ENCODE measurements at places on chromosomes 13 and 19.
A peak's percentile ranks its signal among the peaks of the same experiment; 100 is the strongest.

- H3K27me3 ChIP-seq, result no peaks in the 10 kb centered on the region
- peak overlapping the region; percentile 98 for H3K4me3 ChIP-seq
- peak overlapping the region; percentile 91 for H3K27ac ChIP-seq
- peaks cover 20% of the 10 kb centered on the region for H3K36me3 ChIP-seq
These were observed 375 bp downstream of the ANKRD10 start for GRCh38 chr13:110914331-110915056.

- H3K36me3 ChIP-seq, result no peaks in the 10 kb centered on the region
- no peaks in the 10 kb centered on the region for H3K4me1 ChIP-seq
- no peak for DNase-seq
- H3K27ac ChIP-seq, result no peak overlapping the region
- H3K27me3 ChIP-seq, result no peaks in the 10 kb centered on the region
- H3K4me3 ChIP-seq, result no peak overlapping the region
These were observed 7.0 kb downstream of the PRODH2 start for GRCh38 chr19:35805526-35806102.

DNA sequence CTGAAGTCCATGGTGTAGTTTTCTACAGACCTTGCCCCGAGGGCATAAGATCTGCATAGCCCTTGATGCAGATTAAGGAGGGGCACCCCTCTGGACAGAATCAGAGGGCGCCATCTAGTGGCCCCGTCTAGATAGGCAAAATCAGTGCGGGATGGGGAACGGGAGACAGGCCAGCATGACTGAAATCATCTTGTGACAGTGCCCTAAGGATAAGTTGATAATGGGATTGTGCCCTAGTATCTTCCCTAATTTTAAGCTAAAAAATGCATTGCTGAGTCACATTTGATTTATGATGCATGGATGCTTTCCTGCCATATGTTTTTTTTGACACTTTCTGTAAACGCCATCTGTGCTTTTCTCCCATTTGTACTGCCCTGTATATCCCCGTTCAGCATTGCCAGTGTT is 19.0 kb upstream of the GPI start:
- H3K36me3 ChIP-seq, result peaks cover 40% of the 10 kb centered on the region
- no peaks in the 10 kb centered on the region for H3K27me3 ChIP-seq
- no peak for DNase-seq
- H3K4me3 ChIP-seq, result no peak overlapping the region

DNA sequence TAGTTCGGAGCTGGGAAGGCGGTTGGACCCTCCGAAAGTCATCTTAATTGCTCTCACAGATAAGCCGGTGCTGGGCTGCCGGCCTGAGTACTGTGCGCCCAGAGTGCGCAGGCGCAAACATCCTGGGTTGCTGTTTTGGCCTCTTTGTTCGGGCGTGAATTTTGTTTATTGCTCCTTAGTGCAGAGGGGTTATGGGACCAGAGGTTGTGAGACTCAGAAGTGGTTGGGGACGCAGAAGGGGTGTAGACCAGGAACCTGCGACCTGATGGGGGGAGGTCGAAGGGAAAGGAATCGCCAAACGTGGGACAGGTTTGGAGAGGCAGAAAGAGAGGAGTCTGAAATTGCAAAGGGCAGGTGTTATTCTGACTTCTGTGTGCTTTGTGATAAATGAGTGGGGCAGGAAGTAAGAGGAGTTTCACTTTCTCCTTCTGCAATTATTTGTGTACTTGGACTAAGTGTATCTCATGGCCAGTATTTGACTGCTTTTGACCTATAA is 607 bp upstream of the ZNF566 start:
- peak; percentile 79 for DNase-seq
- peak overlapping the region; percentile 64 for H3K27ac ChIP-seq
- no peaks in the 10 kb centered on the region for H3K36me3 ChIP-seq
- no peaks in the 10 kb centered on the region for H3K4me1 ChIP-seq
- H3K27me3 ChIP-seq, result no peaks in the 10 kb centered on the region

DNA sequence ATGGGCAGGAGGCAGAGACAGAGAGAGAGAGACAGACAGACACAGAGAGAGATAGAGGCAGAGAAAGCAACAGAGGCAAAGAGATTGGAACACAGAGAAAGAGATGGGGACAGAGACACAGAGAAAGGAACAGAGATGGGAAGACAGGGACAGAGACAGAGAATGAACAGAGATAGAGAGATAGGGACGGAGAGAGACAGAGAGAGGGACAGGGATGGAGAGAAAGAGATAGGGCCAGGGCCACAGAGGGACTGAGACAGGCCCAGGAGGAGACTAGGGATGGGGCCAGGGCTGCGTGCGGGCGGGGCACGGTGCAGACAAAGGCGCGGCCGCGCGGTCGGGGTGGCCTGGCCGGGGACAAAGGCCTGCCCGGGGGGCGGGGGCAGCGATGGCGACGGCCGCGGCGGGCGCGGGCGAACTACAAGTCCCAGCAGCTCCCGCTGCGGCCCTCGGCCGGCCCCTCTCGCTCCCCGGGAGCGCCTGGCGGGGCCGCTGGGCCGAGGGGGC is at the start of gene ZNF358:
Gene ZNF358, plus strand, starts transcription at position 459 of the 507 bp plus-strand sequence. CDS start 3,140 bp downstream, outside the sequence.
- DNase-seq, result no peak
- no peaks in the 10 kb centered on the region for H3K4me1 ChIP-seq
- H3K4me3 ChIP-seq, result peak within 1 kb of the TSS; percentile 42
- no peaks in the 10 kb centered on the region for H3K36me3 ChIP-seq

GRCh38 chr13:85503797-85504196 is 295.4 kb downstream of the SLITRK6 start:
- peak overlapping the region; percentile 86 for H3K27ac ChIP-seq
- no peaks in the 10 kb centered on the region for H3K27me3 ChIP-seq
- H3K4me1 ChIP-seq, result peaks cover 29% of the 10 kb centered on the region
- no peak overlapping the region for H3K4me3 ChIP-seq
- no peaks in the 10 kb centered on the region for H3K36me3 ChIP-seq

GRCh38 chr19:43773725-43774102 is 7.1 kb downstream of the KCNN4 start:
- DNase-seq, result no peak
- H3K4me3 ChIP-seq, result no peak overlapping the region
- H3K27ac ChIP-seq, result no peak overlapping the region
- peaks cover 75% of the 10 kb centered on the region for H3K36me3 ChIP-seq
- H3K27me3 ChIP-seq, result no peaks in the 10 kb centered on the region

DNA sequence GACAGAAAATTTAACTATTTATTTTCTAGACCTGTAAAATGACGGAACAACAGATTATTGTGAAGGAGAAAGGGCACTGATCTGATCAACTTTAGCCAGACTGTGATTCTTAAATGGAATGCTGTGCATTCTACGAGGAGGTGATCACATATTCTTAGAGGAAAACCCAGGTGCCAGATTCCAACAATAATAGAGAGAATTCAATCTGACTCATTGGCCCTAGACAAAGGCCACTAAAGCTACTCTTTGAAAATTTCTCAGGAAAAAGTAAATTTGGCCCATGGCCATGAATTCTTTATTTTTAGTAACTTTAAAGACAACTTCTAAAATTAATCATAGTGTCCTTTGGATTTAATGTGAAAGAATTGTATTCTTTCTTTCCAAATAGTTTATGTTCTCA is 58.6 kb upstream of the POSTN start:
- H3K4me3 ChIP-seq, result no peak overlapping the region
- peak overlapping the region; percentile 90 for H3K27ac ChIP-seq
- no peaks in the 10 kb centered on the region for H3K36me3 ChIP-seq
- no peaks in the 10 kb centered on the region for H3K27me3 ChIP-seq
- no peak for DNase-seq

GRCh38 chr13:111168107-111168506 is 53.0 kb downstream of the ARHGEF7 start:
- H3K27ac ChIP-seq, result no peak overlapping the region
- no peaks in the 10 kb centered on the region for H3K27me3 ChIP-seq
- H3K4me3 ChIP-seq, result no peak overlapping the region
- peaks cover 7% of the 10 kb centered on the region for H3K36me3 ChIP-seq
- no peak for DNase-seq
- H3K4me1 ChIP-seq, result no peaks in the 10 kb centered on the region

DNA sequence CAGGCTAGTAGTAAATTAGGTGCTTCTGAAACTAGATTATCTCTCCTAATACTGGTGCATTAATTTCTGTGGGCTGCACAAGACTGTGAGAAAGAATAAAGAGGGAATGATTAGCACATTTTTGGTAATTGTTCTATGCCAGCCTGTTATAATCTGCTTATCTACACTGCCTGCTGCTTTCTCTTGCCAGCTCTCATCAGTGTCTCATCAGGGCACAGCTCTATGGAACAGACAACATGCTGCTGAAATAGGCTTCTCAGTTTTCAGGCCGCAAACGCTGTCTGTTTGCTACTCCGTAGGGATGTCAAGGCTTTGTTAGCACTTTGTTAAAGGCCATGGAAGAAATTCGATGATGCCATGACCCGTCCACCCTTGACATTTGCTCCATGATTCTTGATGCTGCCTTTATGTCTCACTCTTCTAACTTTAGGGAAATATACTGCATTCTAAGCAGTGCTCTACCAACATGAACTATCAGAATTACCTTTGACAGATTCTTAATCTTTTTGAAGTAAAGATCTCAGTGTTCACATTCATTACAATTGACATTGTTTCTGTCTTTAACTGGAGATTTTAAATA is 84.0 kb upstream of the PRR20A start:
- DNase-seq, result peak; percentile 4
- H3K36me3 ChIP-seq, result no peaks in the 10 kb centered on the region
- no peak overlapping the region for H3K4me3 ChIP-seq
- no peaks in the 10 kb centered on the region for H3K27me3 ChIP-seq

- peaks cover 31% of the 10 kb centered on the region for H3K27me3 ChIP-seq
- DNase-seq, result no peak
- no peaks in the 10 kb centered on the region for H3K4me1 ChIP-seq
- no peaks in the 10 kb centered on the region for H3K36me3 ChIP-seq
- no peak overlapping the region for H3K4me3 ChIP-seq
These were observed 12.1 kb upstream of the CEACAM3 start for GRCh38 chr19:41784312-41784711.

DNA sequence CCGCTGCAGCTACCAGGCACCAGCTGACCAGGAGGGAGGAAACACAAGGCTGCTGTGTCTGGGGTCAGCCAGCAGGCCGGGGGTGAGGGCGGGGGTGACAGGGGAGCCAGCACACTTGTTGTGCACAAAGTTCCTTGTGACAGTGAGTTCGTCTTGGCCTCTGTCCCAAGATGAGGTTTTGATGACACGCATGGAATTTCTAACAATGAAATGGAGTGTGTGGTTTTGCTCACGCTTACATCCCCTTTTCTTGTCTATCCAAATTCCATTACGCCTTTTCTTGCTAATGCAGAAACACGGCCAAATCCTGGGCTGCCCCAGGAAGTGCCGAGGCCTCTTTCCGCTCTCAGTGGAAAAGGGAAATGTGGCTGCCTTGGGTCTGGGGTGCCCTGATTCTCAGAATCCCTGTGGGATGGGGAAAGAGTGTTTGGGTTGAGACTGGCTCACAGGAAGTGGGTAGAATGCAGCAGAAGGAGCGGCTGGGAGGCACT is 73.8 kb downstream of the GADD45B start:
- H3K4me1 ChIP-seq, result peaks cover 3% of the 10 kb centered on the region
- no peaks in the 10 kb centered on the region for H3K36me3 ChIP-seq
- no peak for DNase-seq
- no peak overlapping the region for H3K4me3 ChIP-seq
- H3K27me3 ChIP-seq, result no peaks in the 10 kb centered on the region
- peak overlapping the region; percentile 25 for H3K27ac ChIP-seq

DNA sequence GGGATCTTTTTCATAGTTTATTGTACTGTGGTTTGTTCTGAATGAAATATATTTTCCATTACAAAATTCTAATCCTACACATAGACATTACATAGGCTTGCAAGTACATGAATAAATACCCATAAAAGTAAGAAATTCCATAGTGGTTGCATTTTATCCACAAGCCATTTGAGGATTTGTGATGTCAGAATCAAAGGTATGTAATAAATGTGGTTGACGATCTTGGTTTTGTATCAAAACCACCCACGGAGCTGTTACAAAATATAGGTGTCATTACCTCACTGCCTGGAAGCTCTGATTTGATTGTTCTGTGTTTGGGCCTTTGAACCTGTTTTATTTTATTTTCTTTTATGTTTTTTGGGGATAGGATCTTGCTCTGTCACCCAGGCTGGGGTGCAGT is 125.1 kb downstream of the NALCN start:
- H3K36me3 ChIP-seq, result no peaks in the 10 kb centered on the region
- H3K4me1 ChIP-seq, result no peaks in the 10 kb centered on the region
- no peak for DNase-seq
- H3K4me3 ChIP-seq, result no peak overlapping the region
- H3K27ac ChIP-seq, result no peak overlapping the region

- no peak overlapping the region for H3K27ac ChIP-seq
- no peaks in the 10 kb centered on the region for H3K27me3 ChIP-seq
- no peaks in the 10 kb centered on the region for H3K36me3 ChIP-seq
- H3K4me3 ChIP-seq, result no peak overlapping the region
- no peaks in the 10 kb centered on the region for H3K4me1 ChIP-seq
These were observed 25.2 kb upstream of the KATNAL1 start for GRCh38 chr13:30332456-30333143.

- no peak overlapping the region for H3K27ac ChIP-seq
- H3K4me1 ChIP-seq, result no peaks in the 10 kb centered on the region
- no peak overlapping the region for H3K4me3 ChIP-seq
These were observed 120.6 kb upstream of the HTR2A start for GRCh38 chr13:47017476-47017875.

DNA sequence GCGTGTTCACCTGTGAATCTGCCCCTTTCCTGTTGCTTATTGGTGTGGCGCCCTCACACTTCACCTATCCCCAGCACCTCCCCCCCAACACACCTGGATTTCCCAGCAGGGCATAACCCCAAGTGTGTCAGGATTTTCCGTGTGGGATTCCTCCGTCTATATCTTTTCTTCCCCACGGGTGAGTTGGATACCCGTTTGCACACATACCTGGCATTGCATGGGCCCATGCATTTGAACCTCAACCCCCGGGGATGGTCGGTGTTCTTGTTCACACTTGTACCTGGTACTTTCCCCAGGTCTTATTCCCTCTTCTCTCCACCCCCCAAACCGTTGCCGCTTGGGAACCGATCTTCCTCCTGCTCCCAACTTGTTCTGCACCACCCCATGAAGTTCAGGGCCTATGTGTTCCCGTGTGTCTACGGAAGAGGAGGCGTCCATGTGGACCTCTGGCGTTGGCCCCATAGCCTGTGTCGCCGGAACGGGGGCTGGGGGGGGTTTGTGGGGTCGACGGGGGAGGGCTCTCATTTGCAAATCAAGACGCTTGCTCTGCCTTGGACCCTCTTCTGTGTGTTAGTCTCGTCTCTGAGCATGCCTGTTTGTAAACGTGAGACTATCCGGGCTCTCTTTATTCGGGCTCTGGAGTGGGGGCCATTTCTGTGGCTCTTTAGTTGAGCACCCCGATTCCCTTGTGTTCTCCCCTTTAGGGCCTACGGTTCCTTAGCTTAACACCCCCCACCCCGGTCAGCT is 1.7 kb downstream of the PRR12 start:
- H3K36me3 ChIP-seq, result peaks cover 27% of the 10 kb centered on the region
- H3K4me1 ChIP-seq, result no peaks in the 10 kb centered on the region
- H3K27ac ChIP-seq, result peak overlapping the region; percentile 94

- H3K4me1 ChIP-seq, result peaks cover 32% of the 10 kb centered on the region
- peak overlapping the region; percentile 67 for H3K27ac ChIP-seq
- H3K4me3 ChIP-seq, result no peak overlapping the region
- H3K27me3 ChIP-seq, result no peaks in the 10 kb centered on the region
- no peaks in the 10 kb centered on the region for H3K36me3 ChIP-seq
These were observed 79.6 kb upstream of the DOCK9 start for GRCh38 chr13:99057310-99057975.

All from RWPE2 (cell line).